ENCODE measurements at places on chromosomes 3 and 15. TPM values are rescaled to one million over a fixed set of nuclear protein-coding genes. Genes with fewer than 3 reads are reported as not detected.

The PDCD7 gene
- 19.1 TPM for total RNA-seq

DNA sequence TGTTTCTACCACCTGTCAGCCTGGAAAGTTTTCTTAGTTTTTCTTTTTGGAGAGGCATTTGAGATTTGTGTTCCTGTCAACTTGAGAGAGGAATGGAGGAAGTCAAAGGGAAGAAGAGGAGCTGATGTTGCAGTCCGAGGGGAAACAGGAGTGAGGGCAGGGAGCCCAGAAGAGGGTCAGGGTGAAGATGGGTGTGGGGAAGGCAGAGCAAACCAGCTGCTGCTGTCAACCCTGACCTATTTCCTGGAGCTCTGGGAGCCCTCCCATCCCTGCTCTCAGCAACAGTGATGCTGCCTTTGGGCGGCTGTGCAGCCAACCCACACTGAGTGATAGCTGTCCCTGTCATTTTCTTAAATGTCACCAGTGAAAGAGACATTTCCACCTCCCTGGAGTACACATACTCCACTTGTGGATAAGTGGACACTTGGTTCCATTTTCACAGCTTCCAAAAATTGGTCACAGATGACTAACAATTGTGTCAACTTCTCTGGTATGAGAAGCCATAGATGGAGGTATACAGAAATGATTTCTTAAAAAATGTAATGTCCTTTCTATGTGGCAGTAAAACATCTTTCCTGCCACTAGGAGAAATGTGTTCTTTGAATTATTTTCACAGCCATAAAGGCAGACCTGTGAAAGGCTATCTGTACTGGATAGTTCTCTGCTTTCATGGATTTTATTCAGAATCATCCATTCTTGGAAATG, 556.3 kb upstream of the TBL1XR1 start:
- DNase-seq: peak; percentile 56

DNA sequence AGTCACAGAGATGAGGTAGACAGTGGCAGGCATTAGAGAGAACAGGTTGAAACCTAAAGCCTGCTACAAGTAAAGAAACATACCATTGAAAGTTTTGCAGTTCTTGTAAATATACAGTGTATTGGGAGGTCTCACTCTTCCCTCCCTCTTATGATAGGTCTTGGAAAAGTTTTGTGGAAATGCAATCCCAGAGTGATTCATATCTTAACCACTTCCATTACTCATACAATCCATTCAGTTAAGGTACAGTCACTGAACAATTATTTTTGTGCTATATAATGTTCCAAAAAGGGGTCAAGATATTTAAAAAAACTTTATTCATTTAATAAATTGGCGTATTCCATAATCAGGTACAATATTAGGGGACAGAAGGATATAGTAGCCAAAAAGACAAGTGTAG, 737.7 kb upstream of the ALCAM start:
- peak; percentile 66 for DNase-seq

DNA sequence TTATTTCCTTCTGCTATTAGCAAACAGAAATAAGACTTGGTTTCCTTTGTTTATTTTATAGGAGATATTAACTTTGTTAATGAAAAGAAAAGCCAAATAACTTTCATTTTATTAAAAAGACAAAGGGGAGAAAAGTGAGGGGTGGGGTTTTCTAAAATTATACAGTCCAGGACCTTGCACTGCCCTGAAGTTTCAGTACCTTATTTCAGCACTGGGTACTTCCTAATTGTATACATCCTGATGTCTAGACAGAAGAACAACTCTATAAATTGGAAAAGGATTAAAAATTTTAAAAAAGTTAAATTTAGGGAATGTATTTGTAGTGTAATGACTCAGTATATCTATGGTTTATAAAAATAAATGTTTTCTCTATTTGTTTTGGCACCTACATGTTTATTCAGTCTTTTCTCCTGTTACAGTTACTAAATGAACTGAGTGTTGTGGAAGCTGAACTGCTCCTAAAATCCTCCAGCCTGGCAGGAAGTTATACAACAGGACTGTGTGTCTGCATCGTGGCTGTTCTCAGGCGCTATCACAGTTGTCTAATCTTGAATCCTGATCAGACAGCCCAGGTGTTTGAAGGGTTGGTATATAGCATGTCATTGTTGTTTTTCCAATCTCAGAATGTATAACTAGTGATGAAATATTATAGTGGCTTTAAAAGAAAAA, 27.6 kb upstream of the P2RY13 start:
- no peak for DNase-seq

- peak; percentile 24 for DNase-seq
Observed at GRCh38 chr3:169668072-169668956, 4.8 kb upstream of the MECOM start.

DNA sequence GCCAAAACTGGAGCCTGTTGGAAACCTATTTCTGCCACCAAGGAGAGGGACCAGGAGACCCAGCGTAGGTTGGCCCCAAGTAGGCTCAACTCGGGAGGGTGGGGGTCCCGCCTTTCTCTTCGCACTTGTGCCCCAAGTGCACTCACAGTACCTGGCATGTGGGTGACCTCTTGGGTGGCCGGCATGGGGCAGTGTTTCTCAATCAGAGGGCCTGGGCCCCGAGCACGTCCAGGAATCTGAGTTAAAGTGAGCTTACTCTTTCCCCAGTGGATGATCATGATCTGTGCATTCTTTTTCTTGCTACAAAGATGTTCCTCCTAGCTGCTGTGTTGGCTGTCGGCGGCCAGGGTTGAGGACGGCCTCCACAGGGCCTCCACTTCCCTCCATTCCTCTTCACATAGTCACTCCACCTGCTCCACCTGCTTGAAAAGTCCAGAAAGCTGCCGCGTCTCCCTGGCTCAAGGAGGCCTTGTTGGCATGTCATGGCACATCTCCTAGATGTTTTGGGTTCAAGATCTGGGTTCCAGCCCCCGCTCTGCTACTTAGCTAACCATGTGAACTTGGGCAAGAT, 66.5 kb upstream of the SEC61A1 start:
- no peak for DNase-seq

DNA sequence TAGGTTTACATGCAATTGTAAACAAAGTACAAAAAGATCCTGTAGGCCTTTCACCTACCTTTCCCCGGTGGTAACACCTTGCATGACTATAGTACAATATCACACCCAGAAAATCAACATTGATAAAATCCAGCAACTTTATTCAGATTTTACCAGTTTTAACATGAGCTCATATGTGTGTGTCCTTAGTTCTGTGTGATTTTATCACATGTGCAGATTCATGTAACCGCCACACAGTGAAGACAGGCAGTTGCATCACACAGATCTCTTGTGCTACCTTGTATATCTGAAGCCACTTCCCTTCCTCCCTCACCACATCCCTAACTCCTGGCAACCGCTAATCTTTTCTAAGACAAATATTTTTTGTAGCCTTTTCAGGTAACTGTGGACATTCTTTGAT, 183.5 kb upstream of the C2CD4B start:
- no peak for DNase-seq

GRCh38 chr15:49412797-49413196, 10.2 kb upstream of the FGF7 start:
- peak; percentile 23 for DNase-seq

DNA sequence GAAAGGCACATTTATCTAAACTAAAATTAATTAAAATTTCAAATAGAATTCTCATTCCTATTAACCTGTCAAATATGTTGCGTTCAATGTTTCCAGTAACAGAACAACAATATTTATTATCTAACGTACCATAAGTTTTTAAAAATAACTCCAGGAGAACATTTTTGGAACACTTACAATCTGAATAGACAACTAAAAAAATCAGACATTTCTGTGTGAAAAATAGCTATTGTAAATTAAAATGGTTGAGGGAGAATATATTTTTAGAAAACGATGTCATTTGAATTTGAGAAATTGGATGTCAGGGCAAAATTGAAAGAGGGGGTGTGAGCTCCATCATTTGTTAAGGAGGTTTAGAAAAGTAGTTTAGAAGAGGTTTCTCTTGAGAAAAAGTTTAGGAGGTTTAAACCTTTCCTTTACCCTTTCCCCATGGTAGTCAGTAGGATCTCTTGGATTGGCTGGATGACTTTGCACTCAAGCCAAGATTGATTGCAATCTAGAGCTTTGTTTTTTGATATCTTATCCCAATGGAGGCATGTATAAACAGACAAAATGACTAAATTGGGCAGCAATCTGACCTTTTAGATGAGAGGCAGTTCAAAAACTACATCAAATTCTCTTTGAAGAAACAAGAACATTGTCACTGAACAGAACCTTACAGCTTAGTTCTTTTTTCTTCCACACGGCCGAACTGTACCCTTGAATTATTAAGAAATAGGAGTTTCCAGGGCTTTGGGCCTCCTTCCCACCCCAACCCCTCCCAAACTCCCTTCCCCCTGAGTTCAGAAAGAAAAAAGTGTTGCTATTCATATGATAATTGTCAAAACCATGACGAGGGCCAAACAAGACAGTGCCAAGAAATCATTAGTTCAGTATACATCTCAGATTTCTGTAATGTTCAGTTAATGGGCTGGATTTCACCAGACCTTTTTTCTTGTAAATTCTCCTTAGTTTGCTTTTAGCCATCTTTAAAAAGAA, 79.7 kb upstream of the CDIN1 start:
- peak; percentile 30 for DNase-seq

The RBM15B gene
- 13.3 TPM for total RNA-seq

GRCh38 chr3:107382631-107383030, 5.4 kb downstream of the CCDC54 start:
- no peak for DNase-seq

DNA sequence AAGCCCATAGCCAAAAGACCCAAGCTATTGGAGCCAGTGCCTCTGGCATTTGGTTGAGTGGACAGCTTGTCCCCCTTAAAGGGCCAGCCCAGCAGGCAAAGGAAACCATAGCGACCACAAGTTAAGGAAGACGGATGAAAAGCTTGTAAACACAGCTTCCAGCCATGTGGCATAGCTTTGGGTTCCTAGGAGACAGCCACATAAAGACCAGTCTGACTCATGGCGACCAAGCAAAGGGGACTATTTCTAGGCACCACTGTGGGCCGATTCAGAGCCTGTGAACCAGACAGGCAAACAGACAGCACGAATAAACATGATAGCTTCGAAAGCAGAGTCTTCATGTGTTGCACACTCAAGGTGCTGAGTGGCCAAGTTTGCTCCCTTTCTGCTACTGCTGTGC, 30.5 kb upstream of the SRGAP3 start:
- peak; percentile 84 for DNase-seq

- DNase-seq: no peak
Observed at GRCh38 chr15:63111481-63111880, 10.2 kb upstream of the LACTB start.

DNA sequence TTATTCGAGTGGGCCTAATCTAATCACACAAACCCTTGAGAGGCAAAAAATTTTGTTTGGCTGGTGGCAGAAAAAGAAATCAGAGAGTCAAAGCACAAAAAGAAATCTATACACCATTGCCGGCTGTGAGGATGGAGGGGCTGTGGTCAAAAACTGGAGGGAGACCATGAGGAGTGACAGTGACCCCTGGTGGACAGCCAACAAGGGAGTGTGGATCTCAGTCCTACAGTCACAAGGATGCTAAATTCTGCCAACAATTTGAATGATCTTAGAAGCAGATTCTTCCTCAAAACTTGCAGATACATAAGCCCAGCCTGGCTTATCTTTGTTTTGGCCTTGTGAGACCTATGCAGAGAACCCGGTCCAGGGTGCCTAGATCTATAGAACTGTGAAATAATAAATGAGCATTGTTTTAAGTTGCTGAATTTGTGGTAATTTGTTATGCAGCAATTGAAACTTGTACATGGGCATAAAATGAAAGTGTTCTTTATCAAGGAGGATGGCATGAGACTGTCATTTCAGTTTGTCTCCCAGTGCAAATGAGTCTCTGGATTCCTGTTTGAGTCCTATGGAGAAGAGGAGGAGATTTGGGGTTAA, 103.0 kb upstream of the ARHGEF26 start:
- DNase-seq: peak; percentile 7

The MRAS gene
- total RNA-seq: 29.6 TPM

DNA sequence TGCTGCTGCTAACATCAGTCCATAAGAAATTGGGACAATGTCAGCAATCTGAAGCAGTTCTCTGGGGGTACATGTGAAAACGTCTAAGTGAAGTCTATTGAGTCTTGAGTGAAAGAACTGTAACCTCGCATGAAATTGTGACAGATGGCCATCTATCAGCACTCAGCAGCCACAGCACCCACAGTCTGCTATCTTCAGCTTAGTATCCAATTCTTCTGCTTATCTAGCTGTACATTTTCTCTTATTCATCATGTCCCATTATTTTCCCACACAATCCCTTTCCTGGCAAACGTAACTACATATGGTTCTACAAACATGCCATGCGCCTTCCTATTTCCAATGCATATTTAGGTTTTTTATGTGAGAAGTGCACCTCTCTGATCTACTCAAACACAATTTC, 629.7 kb downstream of the NTRK3 start:
- DNase-seq: no peak

DNA sequence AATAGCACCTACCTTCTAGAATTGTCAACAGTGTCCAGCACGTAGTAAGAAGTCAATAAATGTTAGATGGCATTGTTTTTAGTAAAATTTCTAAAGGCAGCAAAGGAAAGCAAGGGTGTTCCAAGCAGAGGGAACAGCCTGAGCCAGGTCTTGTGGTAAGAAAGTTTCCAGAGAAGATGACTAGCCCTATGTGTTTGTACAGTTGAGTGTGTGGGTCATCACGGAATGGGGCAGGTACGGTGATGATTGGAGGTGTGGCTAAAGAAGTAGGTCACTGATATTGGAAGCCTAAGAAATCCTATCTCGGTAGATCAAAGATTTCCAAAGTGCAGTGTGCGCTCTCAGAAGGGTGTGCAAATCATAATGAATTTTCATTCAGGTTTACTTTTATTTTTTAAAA, 94.2 kb upstream of the BCL6 start:
- no peak for DNase-seq

GRCh38 chr3:77421916-77422315, 382.0 kb downstream of the ROBO2 start:
- DNase-seq: no peak

- DNase-seq: no peak
Observed at GRCh38 chr3:192848371-192849233, 69.1 kb downstream of the MB21D2 start.

DNA sequence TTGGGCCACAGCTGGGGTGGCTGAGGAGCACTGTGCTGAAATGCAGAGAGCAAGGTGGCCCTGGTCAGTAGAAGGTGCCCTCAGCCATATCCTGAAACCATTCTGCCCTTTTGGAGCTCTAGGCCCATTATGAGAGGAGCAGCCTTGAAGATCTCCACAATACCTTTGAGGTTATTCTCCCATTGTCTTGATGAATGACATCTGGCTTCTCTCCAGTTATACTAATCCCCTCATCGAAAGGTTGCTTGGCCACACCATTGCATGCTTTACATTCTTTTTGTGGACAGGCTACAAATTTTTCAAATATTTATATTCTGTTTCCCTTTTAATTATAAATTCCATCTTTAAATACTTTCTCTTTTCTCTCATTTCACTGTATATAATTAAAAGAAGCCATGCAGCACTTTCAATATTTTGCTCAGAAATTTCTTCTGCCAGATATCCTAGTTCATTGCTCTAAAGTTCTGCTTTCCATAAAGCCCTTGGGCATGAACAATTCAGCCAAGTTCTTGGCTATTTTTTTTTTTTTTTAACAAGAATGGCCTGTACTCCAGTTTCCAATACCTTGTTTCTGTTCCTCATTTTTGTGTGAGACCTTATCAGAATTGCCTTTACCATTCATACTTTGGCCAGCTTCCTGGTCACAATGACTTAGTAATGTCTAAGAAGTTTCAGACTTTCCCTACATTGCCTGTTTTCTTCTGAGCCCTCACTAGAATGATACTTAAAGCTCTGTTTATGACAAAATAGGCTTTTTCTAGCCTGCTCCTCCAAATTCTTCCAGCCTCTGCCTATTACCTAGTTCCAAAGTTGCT, 138.9 kb upstream of the SGO1 start:
- no peak for DNase-seq

- DNase-seq: no peak
Observed at GRCh38 chr3:125078951-125079674, 23.3 kb upstream of the HEG1 start.

The MYRIP gene
- total RNA-seq: not detected

The ETV5 gene
- 81.2 TPM for total RNA-seq

Data from RPMI7951 (cell line).